ENCODE measurements at places on chromosomes 3 and 15. TPM values are rescaled to one million over a fixed set of nuclear protein-coding genes. Genes with fewer than 3 reads are reported as not detected.

DNA sequence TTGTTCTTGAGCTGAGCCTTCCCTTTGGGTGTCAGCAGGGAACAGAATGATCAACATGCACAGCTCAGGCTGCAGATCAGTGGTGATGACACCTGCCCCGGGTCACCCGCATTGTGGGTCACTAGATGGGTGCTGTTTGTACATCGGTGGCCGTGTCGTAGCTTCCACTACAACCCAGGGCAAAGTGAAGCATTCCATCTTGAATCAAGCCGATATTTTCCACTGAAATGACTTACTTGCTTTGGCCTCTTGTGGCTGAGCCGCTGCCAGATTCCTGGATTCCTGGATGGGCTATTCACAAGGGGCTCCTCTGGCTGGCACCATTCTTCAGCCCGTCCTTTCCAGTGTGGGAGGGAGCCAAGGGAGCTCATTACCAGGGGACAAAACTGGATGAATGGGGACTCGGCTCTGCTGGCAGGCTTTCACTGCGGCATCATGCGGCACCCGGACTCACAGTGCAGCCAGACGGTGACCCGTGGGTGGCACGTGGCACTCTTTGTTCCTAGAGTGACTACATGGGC is 65.6 kb downstream of the SLCO3A1 start:
- H3K27me3 ChIP-seq: no peaks in the 10 kb centered on the region
- peaks cover 16% of the 10 kb centered on the region for H3K36me3 ChIP-seq

- peak within 1 kb of the TSS; percentile 77 for H3K27ac ChIP-seq
- H3K4me1 ChIP-seq: peaks cover 16% of the 10 kb centered on the region
- DNase-seq: peak; percentile 88
- H3K27me3 ChIP-seq: no peaks in the 10 kb centered on the region
Observed at GRCh38 chr3:184017672-184018423, at the start of gene ABCC5. Gene ABCC5, minus strand, starts transcription at chr3:184017884. Its CDS starts 3,492 bp downstream, at chr3:184014392.

ZIC1 gene
- total RNA-seq: not detected

GRCh38 chr3:31565288-31565687 is 32.6 kb downstream of the STT3B start:
- peaks cover 5% of the 10 kb centered on the region for H3K36me3 ChIP-seq
- H3K27me3 ChIP-seq: no peaks in the 10 kb centered on the region
- H3K4me1 ChIP-seq: peaks cover 81% of the 10 kb centered on the region
- H3K4me3 ChIP-seq: no peak overlapping the region
- H3K27ac ChIP-seq: peak overlapping the region; percentile 15

Data from activated naive CD4-positive, alpha-beta T cell treated with anti-CD3 and anti-CD28 coated beads for 36 hours (primary cell).